Muscle of back (tissue), 13 donors: ENCODE measurements at places on chromosomes 6 and 20. TPM values are rescaled to one million over a fixed set of nuclear protein-coding genes. Genes with fewer than 3 reads are reported as not detected.

DNA sequence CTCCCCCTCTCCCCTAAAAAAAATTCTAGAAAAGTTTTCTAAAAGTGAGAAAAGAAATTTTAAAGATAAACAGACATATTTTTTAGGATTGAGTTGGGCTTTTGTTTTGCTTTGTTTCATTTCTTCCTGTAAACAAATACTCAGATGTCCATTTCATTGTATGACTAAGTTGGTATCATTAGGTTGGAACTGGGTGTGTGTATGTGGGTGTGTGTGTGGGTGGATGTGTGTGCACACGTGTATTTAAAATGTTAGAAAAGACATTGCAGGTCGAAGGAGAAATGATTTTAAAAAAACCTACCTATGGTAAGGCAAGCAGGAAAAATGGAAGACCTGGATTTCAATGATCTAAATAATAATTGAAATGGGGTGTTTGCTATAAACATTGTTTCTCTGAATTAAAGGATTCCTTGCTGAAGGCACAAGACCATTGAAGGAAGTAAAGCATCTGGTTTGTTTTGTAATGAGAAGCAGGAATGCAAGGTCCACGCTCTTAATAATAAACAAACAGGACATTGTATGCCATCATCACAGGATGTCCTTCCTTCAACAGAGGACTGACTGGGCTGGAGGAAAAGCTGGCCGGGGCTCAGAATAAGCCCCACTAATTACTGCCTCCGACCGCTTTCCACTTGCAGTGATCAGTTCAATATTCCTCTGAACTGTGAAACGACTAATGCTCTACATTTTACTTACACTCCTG, 996 bp upstream of the PRDM1 start:
- DNase-seq, result no peak

OOEP gene
- polyA plus RNA-seq, result not detected

- no peak for DNase-seq
These were observed 188.6 kb downstream of the PRL start for GRCh38 chr6:22108199-22108598.

DNA sequence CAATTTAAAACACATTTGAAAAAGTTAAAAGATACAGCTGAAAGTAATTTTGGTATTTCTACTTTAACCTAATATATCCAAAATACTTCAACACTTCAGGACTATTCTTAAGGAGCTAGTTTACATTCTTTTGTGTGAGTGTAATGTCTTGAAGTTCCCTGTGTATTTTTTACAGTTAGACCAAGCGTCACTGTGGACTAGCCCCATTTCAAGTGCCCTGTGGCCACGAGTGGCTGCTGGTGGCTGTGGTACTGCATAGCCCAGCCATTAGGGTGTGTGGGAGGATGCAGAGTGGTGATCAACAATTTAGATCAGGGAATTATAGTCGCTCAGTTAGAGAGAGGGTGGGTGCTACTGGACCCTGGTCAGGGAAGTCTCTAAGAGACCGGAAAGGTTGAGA, 869 bp upstream of the CST5 start:
- no peak for DNase-seq

TGM3 gene
- 0.26 TPM for polyA plus RNA-seq

DNA sequence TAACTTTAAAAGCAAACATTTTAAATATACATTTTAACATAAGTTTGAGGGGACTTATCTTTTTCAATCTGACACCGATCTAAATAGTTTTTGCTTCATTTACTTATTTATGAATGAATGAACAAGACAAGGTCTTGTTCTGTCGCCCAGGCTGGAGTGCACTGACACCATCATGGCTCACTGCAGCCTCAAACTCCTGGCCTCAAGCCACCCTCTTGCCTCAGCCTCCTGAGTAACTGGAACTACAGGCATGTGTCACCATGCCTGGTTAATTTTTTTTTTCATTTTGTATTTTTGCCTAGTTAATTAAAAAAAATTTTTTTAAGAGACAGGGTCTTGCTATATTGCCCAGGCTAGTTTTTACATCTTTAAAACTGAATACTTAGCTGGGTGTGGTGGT, 25.4 kb downstream of the FBXO9 start:
- no peak for DNase-seq
